A549 treated with DMSO at 1 μM for 4 hours (cell line): ENCODE measurements at places on chromosomes 7 and 10. TPM values are rescaled to one million over a fixed set of nuclear protein-coding genes. Genes with fewer than 3 reads are reported as not detected.

LRIT1 gene
- total RNA-seq: not detected in 5 replicates

OR2A1 gene
- not detected in 5 replicates for total RNA-seq

AASS gene
- 0.06 to 0.07 TPM in 2 of 5 replicates, not detected in the others for total RNA-seq

TRIM74 gene
- 0.27 to 0.52 TPM (median 0.43 TPM) in 4 of 5 replicates, not detected in the other for total RNA-seq

GRM8 gene
- total RNA-seq: 0.06 to 0.21 TPM in 2 of 5 replicates, not detected in the others

PRSS37 gene
- not detected in 5 replicates for total RNA-seq

NPC1L1 gene
- total RNA-seq: 0.06 to 0.09 TPM (median 0.08 TPM) in 4 of 5 replicates, not detected in the other

C10orf105 gene
- not detected in 5 replicates for total RNA-seq

ARMC3 gene
- 0.50 to 0.81 TPM (median 0.65 TPM) in 5 replicates for total RNA-seq

MYOZ1 gene
- not detected in 5 replicates for total RNA-seq

CFAP70 gene
- 0.12 to 0.37 TPM (median 0.19 TPM) in 5 replicates for total RNA-seq

GPR37 gene
- 0.50 to 0.63 TPM (median 0.56 TPM) in 5 replicates for total RNA-seq

MSANTD7 gene
- total RNA-seq: 12.4 to 17.3 TPM (median 13.0 TPM) in 5 replicates

PLCE1 gene
- 4.9 to 7.0 TPM (median 6.3 TPM) in 5 replicates for total RNA-seq

CALHM1 gene
- not detected in 5 replicates for total RNA-seq

TMEM139 gene
- 0.57 to 1.8 TPM (median 0.81 TPM) in 5 replicates for total RNA-seq
